ENCODE measurements at places on chromosomes 6 and 20. TPM values are rescaled to one million over a fixed set of nuclear protein-coding genes. Genes with fewer than 3 reads are reported as not detected.

GRCh38 chr6:132130626-132131298, 179.6 kb upstream of the CCN2 start:
- H3K27ac ChIP-seq: peak overlapping the region; percentile 72
- no peaks in the 10 kb centered on the region for H3K36me3 ChIP-seq
- DNase-seq: no peak
- peak overlapping the region; percentile 21 for H3K4me3 ChIP-seq
- no peaks in the 10 kb centered on the region for H3K27me3 ChIP-seq

- no peak overlapping the region for H3K27ac ChIP-seq
- DNase-seq: no peak
- H3K36me3 ChIP-seq: peaks cover 2% of the 10 kb centered on the region
- H3K4me3 ChIP-seq: no peak overlapping the region
These were observed 43.0 kb downstream of the TSPYL4 start for GRCh38 chr6:116210750-116211425.

DNA sequence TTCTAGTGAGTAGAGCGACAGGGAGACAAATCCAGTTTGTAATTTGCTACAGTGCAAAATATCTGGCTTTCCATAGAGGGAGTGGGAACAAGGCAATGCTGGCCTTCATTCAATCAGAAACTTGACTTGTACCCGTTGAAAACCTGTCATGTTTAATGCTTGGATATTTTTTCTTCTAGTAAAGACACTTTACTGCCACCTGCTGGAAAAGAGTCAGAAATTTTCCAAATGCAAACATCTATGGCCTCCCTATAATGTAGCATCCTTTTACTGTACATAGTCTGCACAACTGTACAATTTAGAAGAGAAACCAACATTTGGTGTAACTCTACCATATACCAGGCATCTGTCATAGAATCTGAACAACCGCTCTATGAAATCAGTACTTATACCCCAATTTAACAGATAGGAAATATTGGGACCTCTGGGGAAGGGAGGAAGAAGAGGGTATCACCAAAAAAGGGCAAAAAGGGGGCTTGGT, 16.7 kb upstream of the TBC1D20 start:
- H3K27me3 ChIP-seq: no peaks in the 10 kb centered on the region
- no peak overlapping the region for H3K27ac ChIP-seq
- peaks cover 47% of the 10 kb centered on the region for H3K36me3 ChIP-seq
- no peak overlapping the region for H3K4me3 ChIP-seq

DNA sequence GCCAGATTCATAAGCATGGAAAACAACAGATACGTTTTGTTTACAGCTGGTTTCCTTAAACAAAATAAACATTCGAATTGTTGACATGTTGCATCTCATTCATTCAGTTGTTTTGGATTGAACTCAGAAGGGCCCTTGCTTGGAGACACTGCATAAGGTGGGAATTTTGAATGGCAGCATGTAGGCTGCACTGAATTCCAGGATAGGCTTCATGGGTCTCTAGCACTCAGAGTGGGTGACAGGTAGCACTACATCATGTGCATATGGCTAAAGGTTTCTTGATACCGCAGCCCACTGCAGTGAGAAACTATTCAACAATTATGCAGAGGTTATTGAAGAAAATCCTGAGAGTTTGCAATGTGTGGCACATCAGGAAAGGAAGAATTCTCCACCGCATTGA, 1.6 kb downstream of the BEND6 start:
- H3K27ac ChIP-seq: no peak overlapping the region
- no peak overlapping the region for H3K4me3 ChIP-seq
- H3K27me3 ChIP-seq: peaks cover 55% of the 10 kb centered on the region
- H3K4me1 ChIP-seq: peaks cover 25% of the 10 kb centered on the region
- peaks cover 2% of the 10 kb centered on the region for H3K36me3 ChIP-seq

DNA sequence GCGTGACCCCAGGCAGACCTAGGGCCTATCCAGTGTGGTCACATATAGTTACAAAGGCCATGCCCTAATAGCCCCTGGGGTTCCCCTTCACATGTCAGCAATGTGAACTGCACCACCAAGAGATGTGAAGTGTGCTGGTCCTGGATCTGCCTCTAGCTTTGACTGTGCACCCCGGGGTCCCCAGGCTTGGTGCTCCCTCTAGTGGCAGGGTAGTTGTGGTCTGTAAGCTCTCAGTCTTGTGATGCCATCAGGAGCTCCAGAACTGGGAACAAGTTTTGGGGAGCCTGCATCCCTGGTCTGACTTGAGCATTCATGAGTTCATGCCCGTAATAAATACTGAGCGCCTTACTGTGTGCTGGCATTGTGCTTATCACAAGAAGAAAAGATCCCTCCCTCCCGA, 143.4 kb downstream of the DHX35 start:
- no peaks in the 10 kb centered on the region for H3K36me3 ChIP-seq
- H3K27me3 ChIP-seq: peaks cover 37% of the 10 kb centered on the region
- H3K4me1 ChIP-seq: no peaks in the 10 kb centered on the region
- no peak overlapping the region for H3K4me3 ChIP-seq

DNA sequence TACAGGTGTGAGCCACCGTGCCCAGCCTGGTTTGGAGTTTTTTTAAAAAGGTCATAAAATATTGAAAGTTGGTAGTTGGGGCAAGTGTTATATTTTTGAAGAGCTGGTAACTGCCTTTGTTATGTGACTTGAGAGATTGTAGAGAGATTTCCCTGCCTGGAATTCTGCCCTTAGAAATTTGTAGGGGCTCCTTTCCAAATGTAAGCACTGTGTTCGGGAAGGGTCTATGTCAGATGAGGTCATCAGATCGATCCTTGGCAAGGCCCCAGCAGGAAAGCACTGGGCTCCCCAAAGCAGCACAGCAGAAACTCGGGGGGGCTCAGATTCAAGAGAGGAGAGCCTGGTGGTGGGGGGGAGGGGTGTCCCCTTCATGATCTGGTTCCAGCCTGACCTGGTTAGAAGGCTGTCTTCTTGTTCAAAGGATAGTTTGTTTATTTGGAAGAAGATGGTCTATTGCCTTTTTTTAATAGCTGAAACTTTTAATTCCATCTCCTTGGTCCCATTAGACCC, 220.2 kb downstream of the UST start:
- H3K27me3 ChIP-seq: no peaks in the 10 kb centered on the region
- DNase-seq: no peak
- no peak overlapping the region for H3K27ac ChIP-seq
- peaks cover 12% of the 10 kb centered on the region for H3K4me1 ChIP-seq
- H3K4me3 ChIP-seq: no peak overlapping the region
- H3K36me3 ChIP-seq: peaks cover 45% of the 10 kb centered on the region

The POU5F1 gene
- 2.3 TPM for total RNA-seq

The MRPS18A gene
- 57.0 TPM for total RNA-seq

The PFDN4 gene
- total RNA-seq: 16.5 TPM

The CST4 gene
- not detected for total RNA-seq

The PLCG1 gene
- total RNA-seq: 61.1 TPM

The KCNK5 gene
- total RNA-seq: not detected

The CRISP1 gene
- not detected for total RNA-seq

Measured in activated B cell treated with CpG ODN at 0.5 μM for 24 hours (primary cell).